ENCODE measurements at places on chromosomes 5 and 9. TPM values are rescaled to one million over a fixed set of nuclear protein-coding genes. Genes with fewer than 3 reads are reported as not detected.

- no peak overlapping the region for H3K4me3 ChIP-seq
- no peak for DNase-seq
- peaks cover 19% of the 10 kb centered on the region for H3K4me1 ChIP-seq
- peaks cover 69% of the 10 kb centered on the region for H3K27me3 ChIP-seq
- H3K27ac ChIP-seq, result no peak overlapping the region
These were observed 208.4 kb downstream of the MEF2C start for GRCh38 chr5:88674356-88675167.

- no peaks in the 10 kb centered on the region for H3K4me1 ChIP-seq
- no peaks in the 10 kb centered on the region for H3K27me3 ChIP-seq
- H3K4me3 ChIP-seq, result no peak overlapping the region
- no peak overlapping the region for H3K27ac ChIP-seq
These were observed 85.1 kb downstream of the GIN1 start for GRCh38 chr5:103034662-103035392.

Gene WDR38
- total RNA-seq, result not detected

DNA sequence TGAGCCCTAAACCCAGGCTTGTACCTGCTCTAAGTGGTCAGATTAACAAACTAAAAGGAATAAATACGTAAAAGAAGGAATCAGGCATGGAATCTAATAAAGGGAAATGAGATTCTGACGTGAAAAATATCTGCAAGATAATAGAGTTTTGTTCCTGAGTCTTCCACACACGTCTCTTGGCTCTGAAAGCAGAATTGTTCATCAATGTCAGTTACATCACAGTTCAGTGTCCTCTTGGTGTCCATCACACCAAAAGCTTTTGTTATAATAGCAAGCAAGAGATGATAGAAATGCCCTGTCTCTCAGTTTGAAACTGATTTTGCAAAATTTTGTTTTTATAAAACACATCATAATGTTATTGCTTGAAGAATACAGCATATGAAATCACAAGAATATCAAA, 34.7 kb upstream of the NMUR2 start:
- H3K4me3 ChIP-seq, result no peak overlapping the region
- no peaks in the 10 kb centered on the region for H3K27me3 ChIP-seq
- no peaks in the 10 kb centered on the region for H3K36me3 ChIP-seq
- no peak overlapping the region for H3K27ac ChIP-seq
- DNase-seq, result no peak
- no peaks in the 10 kb centered on the region for H3K4me1 ChIP-seq

Gene SPEF2
- total RNA-seq, result 1.6 TPM

DNA sequence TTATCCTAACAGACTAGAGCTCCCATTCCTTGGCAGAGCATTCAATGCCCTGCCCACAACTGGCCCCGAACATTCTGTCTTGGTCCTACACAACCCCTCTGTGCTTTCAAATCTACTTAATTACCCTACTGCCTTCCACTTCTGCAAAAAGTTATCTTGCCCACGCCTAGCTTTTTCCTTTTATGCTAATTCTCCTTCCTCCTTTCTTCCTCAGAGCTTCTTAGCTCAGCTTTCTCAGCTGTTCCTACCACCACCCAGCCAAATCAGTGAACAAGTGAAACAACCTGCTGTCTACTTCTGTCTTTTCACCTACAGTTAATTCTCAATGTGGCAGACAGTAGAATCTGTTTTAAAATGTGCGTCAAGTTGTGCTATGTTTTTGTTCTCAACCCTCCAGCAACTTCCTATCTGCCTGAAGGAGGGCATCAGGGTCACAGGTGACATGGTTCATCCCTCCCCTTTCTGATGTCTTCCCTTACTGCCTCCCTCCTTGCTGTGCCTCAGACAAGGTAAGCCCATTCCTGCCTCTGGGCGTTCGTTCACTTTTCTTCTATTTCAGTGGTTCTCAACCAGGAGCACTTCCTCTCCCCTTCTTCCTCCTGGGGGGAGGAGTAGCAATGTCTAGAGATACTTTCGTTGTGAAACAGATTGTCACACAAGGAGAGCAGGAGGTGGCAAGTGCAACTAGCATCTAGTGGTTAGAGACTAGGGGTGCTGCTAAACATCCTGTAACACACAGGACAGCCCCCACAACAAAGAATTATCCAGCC, 1.3 kb upstream of the REEP5 start:
- peaks cover 22% of the 10 kb centered on the region for H3K36me3 ChIP-seq
- no peak for DNase-seq
- H3K4me3 ChIP-seq, result peak overlapping the region; percentile 97
- peaks cover 11% of the 10 kb centered on the region for H3K27me3 ChIP-seq
- H3K4me1 ChIP-seq, result peaks cover 40% of the 10 kb centered on the region

GRCh38 chr5:143200781-143201398, 202.6 kb downstream of the NR3C1 start:
- H3K27ac ChIP-seq, result peak overlapping the region; percentile 38
- H3K4me3 ChIP-seq, result no peak overlapping the region
- DNase-seq, result peak; percentile 81
- peaks cover 67% of the 10 kb centered on the region for H3K4me1 ChIP-seq
- H3K27me3 ChIP-seq, result no peaks in the 10 kb centered on the region

GRCh38 chr5:443239-444151, 519 bp downstream of the EXOC3 start:
- H3K36me3 ChIP-seq, result peaks cover 18% of the 10 kb centered on the region
- H3K4me3 ChIP-seq, result peak overlapping the region; percentile 97
- peak overlapping the region; percentile 55 for H3K27ac ChIP-seq
- DNase-seq, result no peak
- H3K4me1 ChIP-seq, result peaks cover 35% of the 10 kb centered on the region

Gene CNTNAP3B
- total RNA-seq, result not detected

Gene ZNF189
- 11.8 TPM for total RNA-seq

GRCh38 chr9:121322037-121322736, 47.9 kb downstream of the STOM start:
- peaks cover 68% of the 10 kb centered on the region for H3K36me3 ChIP-seq
- peaks cover 87% of the 10 kb centered on the region for H3K4me1 ChIP-seq
- H3K4me3 ChIP-seq, result peak overlapping the region; percentile 64

Gene PCDHB10
- total RNA-seq, result 0.96 TPM

Gene MOB3B
- total RNA-seq, result not detected

DNA sequence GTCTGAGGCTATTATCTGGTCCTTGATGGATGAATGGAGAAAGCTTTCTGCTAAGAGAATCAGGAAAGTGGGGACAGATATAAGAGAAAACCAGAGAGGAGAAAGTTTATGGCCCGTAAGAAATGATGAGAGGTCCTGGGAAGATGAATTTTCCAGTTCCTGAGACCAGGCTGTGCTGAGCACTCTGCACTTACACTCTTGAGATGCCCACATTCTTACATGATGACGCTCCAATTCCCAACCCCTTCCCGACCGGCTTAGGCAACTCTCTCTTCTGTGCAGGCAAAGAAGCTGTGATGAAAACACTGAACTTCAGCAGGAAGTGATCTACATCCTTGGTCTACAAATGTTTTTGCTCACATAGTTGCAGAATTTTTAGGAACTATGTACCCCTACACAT, 417.0 kb downstream of the ARHGEF28 start:
- H3K36me3 ChIP-seq, result no peaks in the 10 kb centered on the region
- H3K27me3 ChIP-seq, result no peaks in the 10 kb centered on the region
- DNase-seq, result peak; percentile 48
- H3K4me3 ChIP-seq, result no peak overlapping the region
- H3K4me1 ChIP-seq, result peaks cover 31% of the 10 kb centered on the region

- peaks cover 19% of the 10 kb centered on the region for H3K4me1 ChIP-seq
- DNase-seq, result no peak
- no peaks in the 10 kb centered on the region for H3K36me3 ChIP-seq
- H3K27ac ChIP-seq, result no peak overlapping the region
- H3K27me3 ChIP-seq, result peaks cover 32% of the 10 kb centered on the region
These were observed 150.4 kb downstream of the HSPA4 start for GRCh38 chr5:133202066-133202665.

Gene BARHL1
- not detected for total RNA-seq

GRCh38 chr5:149337736-149338135, 7.6 kb upstream of the GRPEL2 start:
- no peaks in the 10 kb centered on the region for H3K36me3 ChIP-seq
- H3K27ac ChIP-seq, result no peak overlapping the region
- H3K27me3 ChIP-seq, result no peaks in the 10 kb centered on the region
- H3K4me3 ChIP-seq, result no peak overlapping the region
- H3K4me1 ChIP-seq, result peaks cover 13% of the 10 kb centered on the region
- no peak for DNase-seq

Data from HFFc6 (cell line).